Stimulated activated CD4-positive, alpha-beta T cell treated with anti-CD3 and anti-CD28 coated beads, TNF-alpha, amount 100 ng/mL, for 1 hour (primary cell): ENCODE measurements at places on chromosomes 13 and 19.

- no peak for DNase-seq
Observed at GRCh38 chr13:72246396-72246795, 379.4 kb upstream of the DACH1 start.

- DNase-seq, result no peak
Observed at GRCh38 chr19:42225718-42226292, 5.7 kb downstream of the ZNF526 start.

DNA sequence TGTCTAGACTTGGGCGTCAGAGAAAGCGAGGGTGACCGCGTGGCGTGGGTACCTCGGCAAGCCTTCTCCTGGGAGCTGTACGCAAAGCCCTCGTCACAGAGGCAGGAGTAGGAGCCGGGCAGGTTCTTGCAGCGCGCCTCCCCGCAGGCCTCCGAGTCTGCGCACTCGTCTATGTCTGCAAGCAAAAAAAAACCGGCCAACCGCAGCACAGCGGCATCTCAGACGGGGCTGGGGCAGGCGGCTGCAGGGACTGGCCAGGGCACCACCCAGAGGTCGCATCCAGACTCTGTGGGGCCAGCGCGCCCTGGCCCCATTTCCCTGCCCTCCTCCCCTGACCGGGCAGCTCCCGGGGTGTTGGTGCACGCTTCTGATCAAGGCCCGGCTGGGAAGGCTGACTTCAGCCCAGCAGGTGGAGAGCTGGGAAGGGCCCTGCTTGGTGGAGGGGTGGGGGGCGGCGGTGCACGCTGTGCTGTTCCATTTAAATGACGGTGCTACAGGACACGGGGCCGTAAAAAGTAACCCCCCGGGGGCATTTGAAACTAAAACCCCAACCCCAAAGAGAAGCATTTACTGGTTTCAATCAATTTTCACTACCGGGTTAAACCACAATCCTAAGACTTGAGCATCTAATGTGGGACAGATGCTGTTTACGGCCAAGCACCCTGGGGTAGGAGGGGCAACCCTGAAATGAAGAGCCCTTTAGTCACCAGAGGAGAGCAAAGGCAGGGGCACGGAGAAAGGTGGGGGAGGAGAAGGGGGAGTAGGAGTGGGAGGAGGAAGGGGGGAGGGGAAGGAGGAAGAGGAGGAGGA lies 28.2 kb downstream of the GAS6 start:
- DNase-seq, result no peak

GRCh38 chr19:10727685-10728201 lies 9.9 kb downstream of the DNM2 start:
- DNase-seq, result no peak

DNA sequence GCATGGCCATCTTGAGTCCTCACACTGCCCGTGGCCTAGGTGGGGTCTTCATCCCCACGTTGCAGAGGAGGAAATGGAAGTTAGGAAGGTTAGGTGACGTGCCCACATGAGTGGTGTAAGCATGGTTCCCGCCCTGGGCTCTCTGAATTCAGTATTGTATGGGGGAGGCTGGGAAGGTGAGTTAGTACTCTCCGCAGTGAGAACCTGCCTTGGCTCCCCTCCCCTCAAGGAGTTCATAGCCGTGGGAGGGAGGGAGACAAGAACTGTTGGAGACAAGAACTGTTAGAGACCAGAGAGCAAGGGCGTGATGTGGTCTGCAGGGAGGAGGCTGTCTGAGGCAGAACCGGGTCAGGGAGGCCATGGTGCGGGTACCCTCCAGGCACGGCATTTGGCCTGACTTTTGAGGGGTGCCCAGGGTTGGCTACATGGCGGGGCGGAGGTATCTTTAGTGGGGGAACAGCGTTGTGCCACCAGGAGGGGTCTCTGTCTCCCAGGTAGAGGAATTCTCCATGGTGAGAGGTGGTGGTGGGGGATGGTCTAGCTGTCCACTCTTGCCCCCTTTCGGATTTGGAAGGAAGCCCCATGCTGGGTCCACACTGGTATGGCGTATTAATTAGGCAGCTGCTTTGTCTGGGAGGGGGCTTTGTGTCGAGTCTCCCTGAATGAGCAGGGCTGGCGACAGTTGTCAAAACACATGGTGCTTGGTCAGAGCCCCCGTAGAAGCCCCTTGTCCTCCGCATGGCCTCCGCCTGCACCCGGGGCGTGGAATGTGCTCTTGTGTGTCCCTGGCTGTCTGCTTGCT lies 45.8 kb downstream of the CAPN12 start:
- no peak for DNase-seq

GRCh38 chr13:112803422-112803821 lies 113.6 kb downstream of the ATP11A start:
- no peak for DNase-seq
